Cortex of kidney (tissue), 1 donor: ENCODE measurements at places on chromosomes 11 and 22.

DNA sequence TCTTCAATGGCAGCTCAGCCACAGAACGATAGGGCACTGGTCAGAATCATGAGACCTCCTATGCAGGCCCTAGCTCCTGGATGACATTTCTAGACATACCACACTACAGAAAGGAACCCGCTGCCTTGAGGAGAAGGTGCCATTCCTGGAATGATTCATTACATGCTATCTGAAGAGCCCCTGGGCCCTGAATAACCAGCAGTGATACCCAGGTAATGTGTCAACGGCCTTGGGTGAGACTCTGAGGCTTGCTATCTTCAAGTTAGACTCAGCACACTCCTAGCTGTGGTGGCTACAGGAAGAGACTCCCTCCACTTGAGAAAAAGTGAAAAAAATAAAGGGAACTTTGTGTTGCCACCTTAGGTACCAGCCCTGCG is 161.2 kb upstream of the GRIA4 start:
- DNase-seq, result no peak

GRCh38 chr22:20091690-20092476 is 11.8 kb downstream of the DGCR8 start:
- DNase-seq, result no peak

DNA sequence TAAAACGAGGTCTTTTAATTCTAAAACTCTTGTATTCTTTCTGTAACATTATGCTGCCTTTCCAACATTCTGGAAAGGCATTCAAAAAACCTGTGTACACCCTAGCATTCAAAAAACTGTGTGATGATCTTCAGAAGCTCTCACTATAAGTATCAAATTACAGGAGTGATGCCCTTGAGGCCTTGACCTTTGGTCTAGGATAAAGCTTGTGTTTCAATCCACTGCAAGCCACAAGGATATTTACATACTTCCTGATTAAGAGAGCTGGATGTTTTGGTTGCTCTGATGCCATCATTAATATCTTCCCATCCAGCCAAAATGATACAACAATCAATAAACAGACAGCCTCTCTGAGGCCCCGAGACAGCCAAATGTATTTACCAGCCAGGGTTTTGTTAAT is 11.9 kb downstream of the CLPB start:
- no peak for DNase-seq

- no peak for DNase-seq
These were observed 7.4 kb downstream of the SPCS2 start for GRCh38 chr11:74956397-74957015.

DNA sequence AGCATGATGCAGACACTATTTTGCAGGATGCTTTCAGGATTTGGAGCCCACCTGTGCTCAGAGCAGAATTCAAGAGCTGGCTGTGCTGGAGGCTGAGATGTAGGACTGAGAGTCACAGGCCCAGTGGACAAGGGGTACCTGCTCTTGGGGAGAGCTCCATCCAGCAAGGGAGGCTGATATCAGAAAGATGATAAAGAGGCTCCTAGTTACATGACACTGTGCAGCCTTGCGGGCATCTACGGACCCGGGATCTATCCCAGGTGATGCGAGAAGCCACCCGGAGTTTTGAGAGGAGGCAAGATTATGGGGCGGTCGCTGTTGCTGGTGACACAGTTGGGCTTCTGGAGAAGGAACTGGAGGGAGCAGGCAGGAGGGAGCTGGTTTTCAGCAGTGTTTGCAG is 579.0 kb downstream of the TBC1D22A start:
- DNase-seq, result no peak

DNA sequence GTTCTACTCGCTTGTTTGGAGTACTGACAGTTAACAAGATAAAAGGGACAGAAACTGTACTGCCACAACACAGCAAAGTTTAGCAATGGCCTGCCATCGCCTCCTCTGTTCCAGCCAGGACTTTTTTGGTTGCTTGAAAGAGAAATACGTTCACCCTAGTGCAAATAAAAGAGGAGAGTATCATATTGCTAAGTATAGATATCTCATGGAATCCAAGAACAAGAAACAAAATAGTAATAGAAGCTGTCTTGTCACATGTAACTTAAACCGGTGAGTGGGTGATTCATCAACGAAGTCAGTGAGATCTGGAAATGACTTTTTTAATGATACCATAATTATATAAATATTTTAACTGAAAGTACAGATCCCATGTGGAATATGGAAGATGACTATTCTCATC is 35.4 kb downstream of the SLC1A2 start:
- DNase-seq, result no peak

DNA sequence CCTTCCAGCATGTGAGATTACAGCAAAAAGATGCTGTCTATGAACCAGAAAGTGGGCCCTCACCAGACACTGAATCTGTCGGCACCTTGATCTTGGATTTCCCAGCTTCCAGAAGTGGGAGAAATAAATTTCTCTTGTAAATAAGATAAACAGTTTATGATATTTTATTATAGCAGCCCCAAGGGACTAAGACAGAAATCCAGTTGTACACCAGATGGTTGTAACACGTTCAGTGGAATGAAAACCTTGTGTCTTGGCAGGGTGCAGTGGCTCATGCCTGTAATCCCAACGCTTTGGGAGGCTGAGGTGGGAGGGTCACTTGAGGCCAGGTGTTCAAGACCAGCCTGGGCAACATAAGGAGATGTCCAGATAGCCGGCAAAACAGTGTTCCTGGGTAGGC is 61.8 kb downstream of the MCHR1 start:
- DNase-seq, result no peak

DNA sequence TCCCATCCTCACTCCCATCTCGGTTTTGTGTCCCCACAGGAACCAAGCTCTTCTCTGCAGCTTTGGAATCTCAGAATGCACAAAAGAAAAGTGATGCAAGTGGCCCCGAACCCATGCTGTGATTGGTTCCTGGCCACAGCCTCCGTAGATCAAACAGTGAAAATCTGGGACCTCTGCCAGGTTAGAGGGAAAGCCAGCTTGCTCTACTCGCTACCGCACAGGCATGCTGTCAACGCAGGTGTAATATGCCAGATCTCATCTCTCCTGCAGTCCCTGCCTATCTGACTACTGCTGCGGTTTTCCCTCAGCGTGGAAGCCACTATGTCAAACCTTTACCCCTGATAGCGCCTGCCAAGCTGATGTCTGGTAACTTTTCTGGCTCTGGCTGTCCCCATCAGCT is 200.5 kb upstream of the LRRC4C start:
- DNase-seq, result no peak

DNA sequence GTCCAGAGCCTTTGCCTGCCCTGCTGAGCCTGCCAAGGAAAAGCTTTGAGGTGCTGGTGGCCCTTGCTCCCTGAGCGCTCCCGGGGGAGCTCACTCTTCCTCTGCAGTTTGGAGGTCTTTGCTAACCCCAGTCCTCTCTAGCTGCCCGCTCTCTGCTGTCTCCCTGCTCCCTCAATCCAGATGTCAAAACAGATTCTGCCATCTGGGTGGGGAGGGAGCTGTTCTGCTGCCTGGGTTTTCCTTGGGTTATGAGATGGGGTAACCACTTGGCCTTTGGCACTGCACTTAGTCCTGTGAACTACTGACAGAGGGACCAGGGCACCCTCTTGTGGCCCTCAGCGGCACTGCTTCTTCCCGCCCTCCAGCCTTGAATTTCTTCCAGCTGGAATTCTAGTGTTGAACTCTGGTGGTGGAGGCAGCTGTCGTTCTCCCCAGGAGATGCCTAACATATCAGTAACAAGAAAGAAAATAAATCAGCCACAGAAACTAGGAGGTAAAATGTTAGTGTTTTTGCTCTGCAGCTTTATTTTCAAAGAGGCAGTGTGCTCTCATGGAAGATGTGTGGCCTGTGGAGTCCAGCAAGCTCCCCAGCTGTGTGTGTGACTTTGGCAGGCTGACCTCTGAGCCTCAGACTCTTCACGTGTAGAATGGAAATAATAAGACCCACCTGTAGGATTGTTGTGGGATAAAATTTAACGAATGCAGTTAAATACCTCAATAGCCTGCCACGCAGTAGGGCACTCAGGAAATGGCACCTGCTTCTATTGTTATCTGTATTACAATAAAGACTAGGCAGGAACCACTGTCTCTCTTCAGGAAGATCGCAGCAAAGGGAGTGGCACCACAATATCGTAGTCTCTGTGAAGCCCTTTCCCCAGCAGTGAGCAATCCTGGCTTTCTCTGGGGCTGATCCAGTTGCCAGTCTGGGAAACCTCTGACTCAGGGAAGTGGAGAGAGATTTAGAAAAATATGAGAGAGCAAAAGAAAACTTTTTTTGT is 23.4 kb downstream of the ARFGAP2 start:
- DNase-seq, result no peak

- no peak for DNase-seq
These were observed 51.5 kb upstream of the POU2AF2 start for GRCh38 chr11:111193924-111194490.

GRCh38 chr11:122897606-122898210 is 15.1 kb downstream of the JHY start:
- no peak for DNase-seq
